ENCODE measurements at places on chromosomes 16 and 17. TPM values are rescaled to one million over a fixed set of nuclear protein-coding genes. Genes with fewer than 3 reads are reported as not detected.

DNA sequence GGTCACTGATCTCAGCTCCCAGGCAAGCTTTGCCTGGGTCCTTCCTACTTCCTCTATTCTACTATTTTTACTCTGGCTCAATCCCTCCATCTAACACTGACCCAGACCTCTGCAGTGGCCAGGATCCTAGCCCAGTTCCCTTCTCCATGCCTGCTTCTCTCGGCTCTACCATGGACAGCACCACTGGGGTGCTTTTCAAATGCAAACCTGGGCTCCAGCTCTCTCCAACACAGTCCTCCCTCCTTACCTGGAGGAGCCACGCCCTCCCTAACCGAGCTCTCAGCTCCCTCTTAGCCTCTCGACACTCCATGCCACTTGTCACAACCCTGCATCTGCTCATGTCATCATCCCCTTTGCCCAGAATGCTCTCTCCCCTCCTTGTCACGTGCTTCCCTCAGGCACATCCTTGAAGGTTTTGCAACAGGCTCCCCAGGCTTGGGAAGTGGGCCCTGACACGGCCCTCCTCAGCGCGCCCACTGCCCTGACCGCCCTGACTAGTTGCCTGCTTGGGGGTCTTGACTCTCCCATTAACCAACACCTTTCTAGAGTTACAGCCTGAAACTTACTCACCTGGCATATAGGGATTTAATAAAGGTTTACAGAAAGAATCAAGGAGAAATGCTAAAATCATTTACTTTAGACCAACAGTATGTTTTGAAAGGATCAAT lies 41.6 kb downstream of the MARF1 start:
- no peak overlapping the region for H3K4me3 ChIP-seq
- peaks cover 80% of the 10 kb centered on the region for H3K36me3 ChIP-seq
- peaks cover 3% of the 10 kb centered on the region for H3K4me1 ChIP-seq
- no peak overlapping the region for H3K27ac ChIP-seq
- no peak for DNase-seq

DNA sequence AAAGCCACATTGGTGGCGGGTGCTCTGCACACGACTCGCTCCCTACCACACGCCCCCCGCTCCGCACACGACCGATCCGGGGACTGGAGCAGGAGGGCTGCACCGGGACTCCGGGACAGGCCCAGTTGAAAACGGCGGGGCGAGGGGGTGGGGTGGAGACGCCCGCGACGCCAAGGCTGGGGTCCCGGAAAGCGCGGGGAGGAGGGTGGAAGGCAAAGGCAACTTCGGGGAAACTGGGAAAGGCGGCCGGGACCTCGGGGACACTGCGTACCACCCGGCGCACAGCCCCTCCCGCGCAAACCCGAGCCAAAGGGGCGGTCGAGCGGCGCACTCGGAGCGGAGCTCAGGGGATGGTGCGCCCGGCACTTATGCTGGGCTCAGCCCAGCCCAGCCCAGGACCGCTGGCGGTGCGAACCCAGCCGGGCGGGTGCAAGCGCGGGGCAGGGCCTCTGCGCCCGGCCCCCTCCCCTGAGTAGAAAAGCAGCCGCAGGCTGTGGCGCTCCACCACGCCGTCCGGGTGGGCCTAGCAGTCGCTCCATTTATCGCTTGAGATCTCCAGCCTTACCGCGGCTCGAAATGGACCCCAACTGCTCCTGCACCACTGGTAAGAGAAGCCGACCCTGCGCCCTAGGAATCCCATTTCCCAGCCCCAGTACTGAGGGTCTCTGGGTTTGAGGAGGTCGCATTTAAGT lies at the start of gene MT1M:
Gene MT1M, plus strand, starts transcription at position 504 of the 692 bp plus-strand sequence. Its CDS starts 73 bp downstream, at position 577.
- peaks cover 69% of the 10 kb centered on the region for H3K27me3 ChIP-seq
- no peak for DNase-seq
- peaks cover 32% of the 10 kb centered on the region for H3K4me1 ChIP-seq
- H3K27ac ChIP-seq, result peak within 1 kb of the TSS; percentile 15

GRCh38 chr16:75219838-75220237 lies 1.1 kb downstream of the CTRB1 start:
- H3K27ac ChIP-seq, result no peak overlapping the region
- DNase-seq, result no peak
- H3K4me1 ChIP-seq, result peaks cover 12% of the 10 kb centered on the region
- no peak overlapping the region for H3K4me3 ChIP-seq
- H3K27me3 ChIP-seq, result no peaks in the 10 kb centered on the region
- no peaks in the 10 kb centered on the region for H3K36me3 ChIP-seq

DNA sequence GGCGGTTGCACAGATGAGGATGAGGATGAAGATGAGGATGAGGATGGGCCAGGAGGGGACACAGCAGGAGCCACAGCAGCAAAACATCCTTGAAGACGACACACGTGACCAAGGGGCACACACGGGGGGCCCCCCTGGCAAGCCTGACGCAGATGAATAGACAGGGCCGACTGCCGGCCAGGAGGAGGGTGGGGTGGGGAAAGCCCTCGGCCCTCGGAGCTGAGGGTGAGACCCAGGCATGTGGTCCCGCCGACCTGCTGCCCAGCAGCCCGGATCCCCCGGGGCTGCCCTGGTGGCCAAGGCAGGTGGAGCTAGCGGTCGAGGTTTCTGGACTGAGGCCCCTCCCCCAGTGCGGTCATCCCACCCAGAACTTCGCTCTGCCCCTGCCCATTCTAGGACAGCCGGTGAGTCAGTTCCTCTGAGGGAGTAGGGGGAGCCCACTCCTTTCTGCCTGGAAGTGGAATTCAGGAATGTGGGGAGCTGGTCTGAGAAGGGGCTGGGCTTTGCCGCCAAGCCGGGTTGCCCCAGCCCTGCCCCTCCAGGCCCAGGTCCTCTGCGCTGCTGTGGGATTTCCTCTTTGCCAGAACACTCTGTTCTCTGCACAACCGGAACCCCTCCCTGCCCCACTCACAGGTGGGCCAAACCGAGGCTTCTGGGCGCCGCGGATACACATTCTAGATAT lies 9.9 kb downstream of the CYGB start:
- H3K4me3 ChIP-seq, result no peak overlapping the region
- H3K36me3 ChIP-seq, result peaks cover 38% of the 10 kb centered on the region
- H3K27ac ChIP-seq, result no peak overlapping the region
- peaks cover 2% of the 10 kb centered on the region for H3K27me3 ChIP-seq
- no peak for DNase-seq
- peaks cover 69% of the 10 kb centered on the region for H3K4me1 ChIP-seq

GRCh38 chr16:75256696-75257343 lies 5.4 kb upstream of the BCAR1 start:
- no peak overlapping the region for H3K4me3 ChIP-seq
- no peak for DNase-seq
- H3K27ac ChIP-seq, result peak overlapping the region; percentile 88
- H3K4me1 ChIP-seq, result peaks cover 82% of the 10 kb centered on the region
- H3K36me3 ChIP-seq, result peaks cover 36% of the 10 kb centered on the region

DNA sequence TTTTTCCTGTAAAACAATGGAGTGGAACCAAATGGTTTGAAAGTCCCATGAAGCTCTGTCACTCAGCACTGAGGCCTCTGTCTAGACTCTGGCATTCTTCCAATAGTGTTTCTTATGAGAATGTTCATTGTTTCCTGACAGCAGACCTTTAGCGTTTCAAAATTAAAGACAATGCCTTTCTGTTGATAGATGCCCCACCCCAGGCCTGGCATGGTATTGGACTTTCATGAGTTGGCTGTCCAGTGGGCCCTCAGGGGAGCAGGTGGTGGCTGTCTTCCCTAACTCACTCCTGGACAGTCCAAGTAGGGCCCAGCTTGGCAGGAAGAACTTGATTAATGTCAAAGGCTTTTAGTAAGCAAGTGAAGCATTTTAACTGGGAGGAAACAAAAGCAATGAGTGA lies 186.5 kb upstream of the CCL2 start:
- peaks cover 3% of the 10 kb centered on the region for H3K4me1 ChIP-seq
- no peaks in the 10 kb centered on the region for H3K36me3 ChIP-seq
- no peak overlapping the region for H3K27ac ChIP-seq
- no peak for DNase-seq

DNA sequence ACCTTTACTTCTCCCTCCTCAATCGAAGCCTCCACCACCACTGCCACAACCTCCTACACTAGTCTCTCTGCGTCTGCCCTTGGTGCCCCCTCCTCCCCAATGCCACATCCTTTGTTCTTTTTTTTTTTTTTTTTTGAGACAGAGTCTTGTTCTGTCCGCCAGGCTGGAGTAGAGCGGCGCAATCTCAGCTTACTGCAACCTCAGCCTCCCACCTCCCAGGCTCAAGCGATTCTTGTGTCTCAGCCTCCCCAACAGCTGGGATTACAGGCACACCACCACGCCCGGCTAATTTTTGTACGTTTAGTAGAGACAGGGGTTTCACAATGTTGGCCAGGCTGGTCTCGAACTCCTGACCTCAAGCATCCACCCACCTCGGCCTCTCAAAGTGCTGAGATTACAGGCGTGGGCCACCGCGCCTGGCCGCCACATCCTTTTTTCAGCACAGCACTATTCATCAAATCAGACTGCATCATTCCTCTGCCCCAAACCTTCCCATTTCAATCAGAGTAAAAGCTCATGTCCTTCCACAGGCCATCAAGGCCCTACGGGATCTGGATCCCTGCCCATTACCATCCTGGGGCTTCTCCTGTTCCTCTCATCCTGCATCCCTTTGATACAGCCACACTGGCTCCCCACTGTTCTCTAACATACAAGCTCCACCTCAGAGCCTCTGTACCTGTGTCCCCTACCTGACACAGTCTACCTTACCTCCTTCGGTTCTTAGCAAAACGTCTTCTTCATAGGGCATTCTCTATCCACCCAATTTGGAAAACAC lies 2.0 kb downstream of the KLHL11 start:
- peak overlapping the region; percentile 89 for H3K4me3 ChIP-seq
- H3K4me1 ChIP-seq, result peaks cover 11% of the 10 kb centered on the region
- H3K27me3 ChIP-seq, result no peaks in the 10 kb centered on the region

- no peak for DNase-seq
- no peak overlapping the region for H3K4me3 ChIP-seq
- peaks cover 3% of the 10 kb centered on the region for H3K36me3 ChIP-seq
- no peak overlapping the region for H3K27ac ChIP-seq
- H3K4me1 ChIP-seq, result peaks cover 42% of the 10 kb centered on the region
These were observed 16.3 kb downstream of the PIPOX start for GRCh38 chr17:29059281-29059680.

DNA sequence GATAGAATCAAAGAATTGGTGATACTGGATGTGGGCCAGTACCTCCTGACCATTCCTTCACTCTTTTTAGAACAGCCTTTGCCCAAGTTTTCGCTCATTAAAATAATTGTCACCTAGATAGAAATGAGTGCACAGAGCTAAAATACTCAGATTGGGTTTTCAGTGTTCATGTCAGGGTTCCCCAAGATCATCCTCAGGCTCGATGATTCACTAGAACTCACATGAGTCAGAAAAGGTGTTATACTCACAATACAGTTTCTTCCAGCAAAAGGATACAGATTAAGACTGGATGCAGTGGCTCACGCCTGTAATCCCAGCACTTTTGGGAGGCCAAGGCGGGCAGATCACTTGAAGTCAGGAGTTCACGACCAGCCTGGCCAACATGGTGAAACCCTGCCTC lies 19.9 kb downstream of the ERCC4 start:
- no peak overlapping the region for H3K27ac ChIP-seq
- H3K4me3 ChIP-seq, result no peak overlapping the region
- no peaks in the 10 kb centered on the region for H3K4me1 ChIP-seq
- peaks cover 19% of the 10 kb centered on the region for H3K36me3 ChIP-seq
- DNase-seq, result no peak
- H3K27me3 ChIP-seq, result no peaks in the 10 kb centered on the region

GRCh38 chr16:49589544-49590031 lies 216.0 kb downstream of the C16orf78 start:
- peaks cover 45% of the 10 kb centered on the region for H3K4me1 ChIP-seq
- H3K36me3 ChIP-seq, result no peaks in the 10 kb centered on the region
- H3K4me3 ChIP-seq, result no peak overlapping the region
- no peak overlapping the region for H3K27ac ChIP-seq
- DNase-seq, result no peak

- peaks cover 76% of the 10 kb centered on the region for H3K36me3 ChIP-seq
- no peak overlapping the region for H3K27ac ChIP-seq
- H3K4me1 ChIP-seq, result peaks cover 5% of the 10 kb centered on the region
- no peak for DNase-seq
These were observed 20.0 kb downstream of the UTS2R start for GRCh38 chr17:82391496-82392066.

- peaks cover 37% of the 10 kb centered on the region for H3K4me1 ChIP-seq
- no peaks in the 10 kb centered on the region for H3K27me3 ChIP-seq
- no peaks in the 10 kb centered on the region for H3K36me3 ChIP-seq
- peak overlapping the region; percentile 5 for H3K4me3 ChIP-seq
These were observed 14.2 kb upstream of the SLC38A10 start for GRCh38 chr17:81309140-81309858.

The UNC13D gene
- 5.3 TPM for polyA plus RNA-seq

The CA5A gene
- polyA plus RNA-seq, result 0.10 TPM

The KRT27 gene
- polyA plus RNA-seq, result not detected

Data from spinal cord (tissue), 10 donors.